NCI-H2081 (cell line): ENCODE measurements at places on chromosomes 12 and 14.

DNA sequence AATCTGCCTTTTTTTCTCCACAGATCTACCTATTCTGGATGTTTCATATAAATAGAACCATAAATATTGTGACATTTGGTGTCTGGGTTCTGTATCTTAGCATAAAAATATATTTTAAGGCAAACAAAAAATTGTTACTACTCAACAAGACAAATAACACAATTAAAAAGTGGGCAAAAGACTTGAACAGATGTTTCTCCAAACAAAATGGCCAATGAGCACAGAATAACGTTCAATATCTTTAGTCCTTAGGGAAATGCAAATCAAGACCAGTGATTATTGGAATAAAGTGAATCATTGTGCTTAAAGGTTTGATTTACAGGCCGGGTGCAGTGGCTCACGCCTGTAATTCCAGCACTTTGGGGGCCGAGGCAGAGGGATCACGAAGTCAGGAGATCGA, 1331.3 kb downstream of the AACS start:
- no peak for DNase-seq

DNA sequence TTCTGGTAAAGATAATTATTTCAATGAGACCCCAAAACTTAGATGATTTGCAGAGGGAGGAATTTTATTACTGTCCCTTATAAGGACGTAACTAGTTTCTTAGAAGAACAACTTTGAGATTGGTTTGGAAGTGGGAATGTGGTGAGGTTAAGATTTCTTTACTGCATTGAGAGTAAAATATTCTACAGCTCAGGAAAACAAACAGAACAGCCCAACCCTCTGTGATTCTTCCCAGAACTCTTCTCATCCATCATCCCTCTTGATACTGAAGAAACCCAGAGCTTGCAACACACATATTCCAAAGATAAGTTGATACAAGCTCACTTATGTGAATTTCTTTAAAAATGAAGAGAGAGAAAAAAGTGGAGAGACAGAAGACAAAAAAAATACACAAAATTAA, 234.2 kb downstream of the CRADD start:
- DNase-seq: no peak

DNA sequence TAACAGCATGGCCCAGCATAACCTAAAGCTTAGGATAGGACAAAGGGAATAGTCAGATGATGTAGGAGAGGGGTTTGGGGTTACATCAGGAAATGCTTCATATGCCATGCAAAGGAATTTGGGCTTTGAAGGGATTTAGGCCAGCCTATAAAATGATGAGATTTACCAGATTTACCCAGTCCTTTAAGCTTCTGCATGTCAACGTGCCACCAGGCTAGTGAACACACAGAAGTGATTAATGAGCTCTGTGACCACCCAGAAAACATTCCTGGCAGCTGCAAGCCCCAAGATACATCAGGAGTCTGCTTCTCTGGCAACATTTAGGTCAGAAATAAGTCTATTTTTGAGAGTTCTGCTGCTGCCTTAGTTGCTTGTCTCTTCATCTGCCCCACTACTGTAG, 118.3 kb downstream of the LRIG3 start:
- DNase-seq: no peak

DNA sequence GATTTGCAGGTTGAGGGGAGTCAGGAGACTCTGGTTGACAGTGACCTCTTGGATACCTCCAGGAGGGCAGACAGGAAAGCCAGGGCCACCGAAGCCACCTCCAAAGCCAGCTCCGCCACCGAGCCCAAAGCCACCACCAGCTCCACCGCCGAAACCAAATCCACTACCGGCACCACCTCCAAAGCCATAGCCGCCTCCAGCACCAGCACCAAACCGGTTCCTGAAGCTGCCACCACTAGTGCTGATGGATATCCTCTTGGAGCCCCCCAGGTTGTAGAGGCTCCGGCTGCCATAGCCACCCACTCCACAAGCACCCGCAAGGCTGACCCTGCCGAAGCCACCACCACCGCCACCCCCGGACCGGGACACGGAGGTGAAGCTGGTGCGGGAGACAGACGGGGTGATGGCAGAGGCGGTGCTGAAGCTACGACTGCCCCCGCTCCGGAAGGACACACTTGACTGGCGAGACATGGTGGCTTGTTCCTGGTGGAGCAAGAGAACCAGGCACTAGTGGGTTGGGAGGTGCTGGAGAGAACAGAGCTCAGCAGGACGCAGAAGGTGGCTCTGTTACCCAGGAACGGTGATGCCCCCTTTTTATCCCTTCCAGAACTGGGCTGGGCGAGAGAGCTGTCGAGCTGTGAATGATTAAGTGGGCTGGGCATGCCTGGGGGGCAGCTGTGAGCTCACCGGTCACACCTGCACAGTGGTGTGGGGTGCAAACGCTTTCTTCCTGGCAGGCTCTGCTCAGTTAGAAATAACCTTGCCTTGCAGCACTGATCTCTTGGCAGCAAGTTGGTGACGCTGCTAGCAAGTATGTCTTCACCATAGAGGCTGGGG, at the start of gene KRT5:
Gene KRT5, minus strand, starts transcription at position 569 of the 837 bp plus-strand sequence. Its CDS starts 98 bp downstream, at position 471.
- DNase-seq: no peak

- DNase-seq: no peak
Observed at GRCh38 chr14:72812292-72812851, 81.5 kb downstream of the DPF3 start.

DNA sequence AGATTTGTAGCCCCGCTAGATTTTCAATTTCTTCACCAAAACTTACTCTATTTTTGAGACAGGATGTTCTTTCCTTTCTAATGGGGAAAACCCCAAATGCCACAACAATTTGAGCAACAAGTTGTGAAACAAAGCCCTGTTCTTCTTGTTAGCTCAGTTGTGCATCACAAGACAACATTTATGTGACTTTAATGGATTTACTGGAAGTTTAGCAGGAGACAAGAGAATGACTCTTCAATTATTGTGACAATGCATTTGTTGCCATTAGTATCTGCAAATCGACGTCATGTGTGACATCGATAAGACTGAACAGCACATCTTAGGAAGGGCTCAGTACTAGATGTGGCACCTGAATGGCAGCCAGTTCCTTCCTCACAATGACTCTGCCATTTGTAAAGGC, 1028.9 kb upstream of the TMEM132C start:
- DNase-seq: no peak

- no peak for DNase-seq
Observed at GRCh38 chr14:100807979-100808734, 17.8 kb upstream of the MEG3 start.

- no peak for DNase-seq
Observed at GRCh38 chr12:96513166-96513565, 23.8 kb downstream of the CFAP54 start.

GRCh38 chr12:106066051-106066705, 72.6 kb downstream of the NUAK1 start:
- DNase-seq: no peak

DNA sequence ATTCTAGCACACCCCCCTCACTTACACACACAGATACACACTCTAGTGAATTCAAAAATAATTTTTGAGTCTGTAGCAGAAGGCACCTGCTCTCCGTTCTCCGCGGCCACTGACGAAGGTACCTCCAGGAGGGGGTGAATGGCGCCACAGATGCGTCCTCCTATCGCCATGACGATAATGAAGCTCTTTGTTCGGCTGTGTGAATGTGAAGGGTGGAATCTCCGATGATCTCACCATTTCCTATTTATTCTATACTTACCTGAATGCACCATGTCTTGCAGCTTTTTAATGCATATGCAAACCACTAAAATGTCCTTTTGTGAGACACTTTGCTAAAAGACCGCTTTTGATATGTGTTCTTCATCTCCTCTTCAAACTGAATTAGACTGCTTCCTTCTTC, 162.7 kb downstream of the EGLN3 start:
- DNase-seq: peak; percentile 22

DNA sequence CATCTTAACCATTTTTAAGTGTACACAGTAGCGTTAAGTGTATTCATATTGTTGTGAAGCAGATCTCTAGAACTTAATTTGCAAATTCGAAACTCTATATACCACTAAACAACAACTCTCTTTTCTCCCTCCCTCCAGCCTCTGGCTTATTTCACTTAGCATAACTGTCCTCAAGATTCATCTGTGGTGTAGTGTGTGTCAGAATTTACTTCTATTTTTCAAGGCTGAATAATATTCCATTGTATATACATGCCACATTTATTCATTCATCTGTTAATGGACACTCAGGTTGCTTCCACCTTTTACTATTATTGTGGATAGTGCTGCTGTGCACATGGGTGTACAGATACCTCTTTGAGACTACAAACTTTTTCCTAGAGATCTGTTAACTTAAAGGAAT, 26.5 kb downstream of the VRK1 start:
- no peak for DNase-seq

GRCh38 chr14:92675421-92675820, 73.0 kb downstream of the LGMN start:
- no peak for DNase-seq

GRCh38 chr12:8048906-8049305, 16.4 kb downstream of the FOXJ2 start:
- DNase-seq: no peak

DNA sequence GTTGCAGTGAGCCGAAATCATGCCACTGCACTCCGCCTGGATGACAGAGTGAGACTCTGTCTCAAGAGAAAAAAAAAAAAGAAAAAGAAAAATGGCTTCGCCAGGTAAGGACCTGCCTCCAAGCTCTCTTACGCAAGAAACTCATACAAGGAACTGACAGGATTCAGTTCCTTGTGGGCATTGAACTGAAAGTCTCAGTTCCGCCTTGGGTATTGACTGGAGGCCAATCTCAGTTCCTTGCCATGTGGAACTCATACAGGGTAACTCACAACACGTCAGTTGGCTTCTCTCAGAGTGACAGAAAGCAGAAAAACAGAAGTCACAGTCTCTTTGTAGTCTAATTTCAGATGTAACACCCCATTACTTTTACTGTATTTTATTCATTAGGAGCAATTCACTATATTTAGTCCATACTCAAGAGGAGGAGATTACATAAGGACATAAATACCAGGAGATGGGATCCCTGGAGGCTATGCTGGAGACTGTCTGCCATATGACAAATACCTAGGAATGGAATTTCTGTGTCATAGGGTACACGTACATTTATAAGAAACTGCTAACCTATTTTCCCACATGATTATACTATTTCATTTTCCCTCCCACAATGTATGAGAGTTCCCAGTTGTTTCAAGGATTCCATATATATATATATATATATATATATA, 11.4 kb upstream of the NOPCHAP1 start:
- DNase-seq: no peak
